ENCODE measurements at places on chromosomes 7 and 10.
A peak's percentile ranks its signal among the peaks of the same experiment; 100 is the strongest.

DNA sequence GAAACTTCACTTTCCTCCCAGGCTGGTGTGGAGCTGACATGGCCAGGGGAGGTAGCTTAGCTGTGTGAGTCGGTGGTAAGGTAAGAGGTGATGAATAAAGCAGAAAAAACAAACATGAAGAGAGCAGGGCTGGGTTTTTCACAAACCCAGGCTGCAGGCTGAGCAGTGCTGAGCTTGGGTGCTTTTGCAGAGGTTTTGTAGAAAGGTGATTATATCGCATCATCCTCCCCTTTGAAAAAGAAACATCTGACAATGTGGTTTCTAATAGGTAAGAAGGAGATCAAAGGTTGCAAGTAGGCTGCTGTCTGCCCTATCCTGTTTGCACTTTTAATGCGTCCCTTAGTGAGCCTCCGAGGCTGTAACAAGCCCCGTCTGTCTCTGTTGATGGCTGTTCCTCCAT lies 69.6 kb upstream of the GRM8 start:
- no peak for DNase-seq

- no peak for DNase-seq
Measured at GRCh38 chr10:102962951-102963755, 45.1 kb downstream of the CNNM2 start.

DNA sequence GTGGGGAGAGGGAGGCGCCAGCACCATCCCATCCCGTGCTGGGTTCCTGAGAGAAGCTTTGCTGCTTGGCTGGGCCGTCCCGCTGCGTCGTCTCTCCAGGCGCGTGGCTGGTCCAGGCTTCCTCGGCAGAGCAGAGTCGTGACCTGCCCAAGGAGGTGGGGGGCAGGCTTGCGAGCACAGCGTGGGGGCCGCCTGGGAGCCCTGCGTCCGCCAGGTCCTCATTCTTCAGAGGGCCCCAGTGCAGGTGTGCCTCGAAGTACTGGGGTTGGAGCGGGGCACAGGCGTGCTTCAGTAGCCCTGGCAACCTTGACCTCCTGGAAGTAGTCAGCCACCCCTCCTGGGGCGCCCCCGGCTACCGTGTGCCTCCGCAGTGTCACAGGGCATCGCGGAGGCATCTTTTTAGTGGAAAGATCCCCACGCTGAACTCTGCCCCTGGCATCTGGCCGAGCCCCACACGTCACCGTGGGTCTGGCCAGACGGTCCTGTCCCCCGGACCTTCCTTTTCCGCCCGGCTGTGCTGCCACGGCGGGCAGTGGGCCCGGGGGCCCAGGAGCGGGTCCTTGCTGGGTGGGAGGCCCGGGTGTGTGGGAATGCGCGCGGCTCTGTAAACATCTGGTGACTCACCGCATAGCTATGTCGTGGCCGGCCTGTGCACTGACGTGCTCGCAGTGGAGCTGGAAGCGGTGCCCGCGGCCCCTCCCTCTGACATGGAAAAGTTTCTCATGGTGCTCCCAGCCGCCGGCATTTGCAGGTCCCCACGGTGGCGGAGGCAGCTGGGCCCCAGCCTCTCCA lies 6.4 kb downstream of the MAFK start:
- peak; percentile 95 for DNase-seq

DNA sequence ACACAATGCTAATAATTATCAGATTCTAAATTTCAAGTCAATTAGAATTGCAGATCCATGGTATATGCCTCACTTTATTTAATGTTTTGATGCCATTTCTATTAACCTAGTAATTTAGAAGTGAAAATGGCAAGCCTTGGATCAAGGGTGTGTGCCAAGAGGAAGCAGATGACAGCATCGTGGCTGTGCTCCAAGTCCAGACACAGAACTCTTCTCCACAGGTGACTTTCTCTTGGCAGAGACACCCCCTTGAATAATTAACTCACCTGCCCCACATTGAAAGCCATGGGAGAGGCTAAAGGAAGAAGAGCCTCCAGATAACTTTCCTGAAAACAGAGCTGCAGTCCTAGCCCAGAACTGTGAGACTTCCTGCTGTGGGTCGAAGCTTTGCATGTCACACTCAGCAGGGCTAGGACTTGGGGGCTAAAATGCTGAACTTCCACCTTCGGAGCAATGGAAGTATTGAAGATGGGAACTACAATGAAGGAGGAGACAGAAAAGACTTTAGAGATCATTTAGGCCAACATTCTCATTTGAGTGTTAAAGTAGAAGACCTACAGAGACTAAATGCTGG lies 996 bp upstream of the C10orf90 start:
- DNase-seq, result no peak

DNA sequence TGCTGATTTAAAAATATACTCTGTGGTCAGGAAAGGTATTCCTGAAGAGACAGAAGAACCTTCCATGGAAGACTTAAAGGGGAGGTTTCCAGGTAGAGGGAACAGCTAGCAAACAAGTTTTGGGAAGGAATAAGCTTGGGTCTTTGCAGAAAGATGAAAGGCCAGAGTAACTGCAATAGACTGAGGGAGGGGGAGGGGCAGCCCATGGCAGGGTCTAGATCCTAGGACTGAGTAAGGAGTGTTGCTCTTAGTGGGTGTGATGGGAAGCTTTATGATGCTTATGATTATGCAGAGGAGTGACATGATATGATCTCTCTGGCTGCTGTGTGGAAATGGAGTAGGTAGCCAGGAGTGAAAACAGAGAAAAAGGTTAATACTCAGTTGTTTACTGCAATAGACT lies 90.0 kb upstream of the FEZF1 start:
- DNase-seq, result no peak

- no peak for DNase-seq
Measured at GRCh38 chr10:24841530-24841929, 110.9 kb downstream of the PRTFDC1 start.

- no peak for DNase-seq
Measured at GRCh38 chr10:96299383-96299782, 4.9 kb upstream of the DNTT start.

DNA sequence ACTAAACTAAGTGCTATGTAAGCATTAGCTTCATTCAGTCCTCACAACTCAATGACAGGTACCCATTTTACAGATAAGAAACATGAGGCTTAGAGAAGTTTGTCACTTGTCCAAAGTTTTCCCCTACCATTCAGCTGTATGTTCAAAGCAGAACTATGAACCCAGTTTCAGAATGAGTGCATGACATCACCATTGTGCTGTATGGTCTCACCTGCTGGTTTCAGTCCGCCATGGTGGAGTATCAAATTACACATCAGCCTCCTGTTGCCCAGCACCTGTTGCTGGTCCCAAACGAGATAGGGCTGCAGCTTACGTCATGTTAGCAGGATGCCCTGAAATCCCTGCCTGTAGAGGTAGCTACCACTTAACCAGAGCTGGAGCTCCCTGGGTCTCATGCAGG lies 95.0 kb downstream of the DYNC1I1 start:
- no peak for DNase-seq

DNA sequence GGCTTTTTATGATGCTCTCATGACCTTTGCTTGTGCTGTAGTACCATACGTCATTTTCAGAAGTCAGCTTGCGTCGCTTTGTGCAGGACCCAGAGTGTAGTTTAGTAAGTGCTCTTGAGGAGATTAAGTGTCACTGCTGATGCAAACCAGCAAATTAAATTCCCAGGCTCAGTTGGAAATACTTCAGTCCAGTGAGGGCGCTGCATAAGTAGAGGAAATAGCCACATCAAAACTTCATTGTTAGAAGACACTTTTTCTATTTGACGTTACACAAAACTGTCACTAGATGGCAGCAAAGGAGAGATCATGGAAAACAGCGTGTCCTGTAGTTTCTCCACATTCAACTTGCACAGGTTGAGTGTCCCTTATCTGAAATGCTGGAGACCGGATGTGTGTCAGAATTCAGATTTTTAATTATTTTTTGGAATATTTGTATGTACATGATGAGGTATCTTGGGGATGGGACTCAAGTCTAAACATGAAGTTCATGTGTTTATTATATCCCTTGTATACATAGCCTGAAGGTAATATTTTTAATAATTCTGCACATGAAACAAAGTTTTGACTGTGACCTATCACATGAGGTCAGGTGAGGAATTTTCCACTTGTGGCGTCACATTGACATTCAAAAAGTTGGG lies 7.9 kb downstream of the ZNF22 start:
- DNase-seq, result peak; percentile 2

GRCh38 chr7:36642414-36642813 lies 81.9 kb downstream of the AOAH start:
- DNase-seq, result no peak

DNA sequence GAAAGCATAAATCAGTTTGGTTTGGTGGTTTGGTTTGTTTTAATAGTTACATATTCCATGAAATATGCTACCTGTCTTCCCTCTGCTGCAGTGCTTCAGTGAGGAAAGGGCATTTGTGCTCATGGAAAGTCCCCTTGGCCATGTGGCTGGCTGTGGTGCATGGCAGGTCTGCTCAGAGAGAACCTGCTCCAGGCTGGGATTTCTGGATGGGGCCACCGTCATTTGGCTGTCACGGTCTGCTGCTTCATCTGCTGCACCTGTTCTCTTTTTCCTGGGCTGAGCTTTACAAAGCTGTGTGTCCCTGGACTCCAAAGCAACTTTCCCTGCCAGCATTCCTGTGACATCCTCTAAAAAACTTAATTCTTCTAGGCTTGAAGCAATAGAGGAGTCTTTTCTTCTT lies 8.9 kb downstream of the CDK14 start:
- DNase-seq, result no peak

DNA sequence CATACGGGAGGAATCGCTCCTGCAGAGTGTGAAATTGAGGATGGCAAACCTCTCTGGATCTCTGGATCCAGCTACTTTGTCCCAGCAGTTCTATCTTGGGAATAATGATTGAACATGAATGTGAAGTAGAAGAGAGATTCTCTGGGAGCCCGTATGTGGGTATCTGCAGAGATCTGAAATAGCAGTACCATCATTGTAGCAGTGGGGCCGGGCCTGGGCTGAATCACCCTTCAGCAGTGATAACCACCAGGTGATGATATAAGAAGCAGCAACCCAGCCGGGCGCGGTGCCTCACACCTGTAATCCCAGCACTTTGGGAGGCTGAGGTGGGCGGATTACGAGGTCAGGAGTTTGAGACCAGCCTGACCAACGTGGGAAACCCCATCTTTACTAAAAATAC lies 51.9 kb downstream of the SKIDA1 start:
- DNase-seq, result no peak

DNA sequence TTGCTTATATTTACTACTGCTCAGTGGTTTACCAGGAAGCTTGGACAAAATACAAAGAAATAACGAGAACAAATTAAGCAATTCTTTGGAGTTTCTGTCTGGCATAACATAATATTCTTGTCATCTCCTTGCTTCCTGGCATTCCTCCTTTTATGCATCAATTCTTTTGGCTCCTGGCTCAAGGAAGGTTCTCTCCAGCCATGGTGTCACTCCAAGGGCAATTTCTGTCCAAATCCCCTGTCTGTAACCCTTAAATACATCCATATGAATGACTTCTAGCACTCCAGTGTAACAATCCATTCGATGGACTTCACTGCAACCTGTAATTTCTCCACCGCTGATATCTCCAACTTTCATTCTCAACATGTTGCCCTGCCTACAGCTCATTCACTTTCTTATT lies 617.7 kb upstream of the ANKRD30A start:
- no peak for DNase-seq

- DNase-seq, result peak; percentile 20
Measured at GRCh38 chr7:1843271-1843861, 173.3 kb downstream of the ELFN1 start.

GRCh38 chr10:77675347-77675746 lies 37.7 kb upstream of the KCNMA1 start:
- no peak for DNase-seq

- no peak for DNase-seq
Measured at GRCh38 chr7:118214833-118215182, 9.7 kb upstream of the ANKRD7 start.

DNA sequence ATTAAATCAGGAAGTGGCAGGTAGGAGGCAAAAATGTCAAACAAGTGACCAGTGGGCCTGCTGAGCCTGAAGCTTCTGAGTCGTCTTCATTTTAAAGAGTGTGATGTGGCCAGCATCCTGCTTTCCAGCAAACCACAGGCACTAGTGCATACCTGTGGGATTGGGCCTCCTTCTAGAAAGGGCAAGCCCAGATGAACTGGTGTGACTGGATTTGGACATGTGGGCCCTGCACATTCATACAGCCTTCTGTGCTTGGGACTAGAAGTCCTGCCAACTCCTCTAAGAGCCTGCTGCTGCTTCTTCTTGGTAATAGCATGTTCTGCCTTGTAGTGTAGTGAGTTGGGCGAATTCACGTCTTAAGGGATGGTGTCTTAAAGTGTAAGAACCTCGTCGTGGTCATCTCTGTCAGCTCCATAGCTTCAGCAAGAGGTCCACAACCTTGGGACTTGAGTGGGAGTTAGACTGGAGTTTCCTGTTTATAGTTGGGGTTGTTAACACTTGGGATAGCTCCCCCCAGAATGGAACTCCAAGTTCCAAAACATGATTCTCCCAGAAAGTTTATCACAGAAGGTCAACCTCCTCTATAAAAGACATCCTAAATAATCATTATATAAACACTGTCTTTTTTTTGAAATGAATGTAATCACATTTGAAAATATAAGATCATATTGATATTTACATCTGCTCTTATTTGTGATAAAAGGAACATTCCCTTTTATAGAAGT lies 11.2 kb downstream of the BMPER start:
- DNase-seq, result no peak

- DNase-seq, result no peak
Measured at GRCh38 chr10:125392154-125392553, 231.8 kb upstream of the CTBP2 start.

- DNase-seq, result no peak
Measured at GRCh38 chr10:21272643-21273399, 252.7 kb downstream of the SKIDA1 start.

GRCh38 chr10:83952314-83952713 lies 187.0 kb upstream of the GHITM start:
- no peak for DNase-seq

- DNase-seq, result no peak
Measured at GRCh38 chr10:52276986-52277385, 37.1 kb upstream of the DKK1 start.

DNA sequence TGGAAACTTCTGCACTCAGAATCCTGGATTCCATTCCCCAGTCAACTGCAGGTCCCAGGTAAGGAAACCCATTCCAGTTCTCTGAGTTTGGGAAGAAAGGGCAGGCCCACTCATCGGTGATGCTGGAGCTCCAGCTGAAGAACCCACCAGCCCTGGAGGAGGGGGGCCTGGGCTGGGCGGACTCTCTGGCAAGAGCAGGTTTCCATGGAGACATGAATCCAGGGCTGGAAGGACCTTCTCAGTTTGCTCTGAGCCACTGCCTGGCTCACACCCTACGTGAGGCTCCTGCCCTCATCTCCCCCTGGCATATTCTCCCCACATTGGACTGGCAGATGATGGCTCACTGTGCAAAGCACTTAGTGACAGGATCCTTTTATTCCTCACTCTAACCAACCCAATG lies 73.3 kb upstream of the CPXM2 start:
- DNase-seq, result no peak

DNA sequence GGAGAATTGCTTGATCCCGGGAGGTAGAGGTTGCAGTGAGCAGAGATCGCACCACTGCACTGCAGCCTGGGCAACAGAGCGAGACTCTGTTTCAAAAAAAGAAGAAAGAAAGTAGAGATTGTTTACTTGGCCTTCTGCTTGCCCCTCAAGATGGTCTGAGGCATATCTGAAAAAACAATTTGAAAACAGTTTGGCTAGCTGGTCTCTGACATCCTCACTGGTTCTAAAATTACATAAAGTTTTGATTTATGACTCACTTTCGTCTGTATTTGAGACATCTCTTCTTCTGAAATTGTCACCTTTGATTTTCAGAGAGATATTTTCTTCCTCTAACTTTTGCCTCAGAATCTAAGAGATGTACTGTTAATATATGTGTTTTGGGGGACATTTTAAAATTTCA lies 49.6 kb upstream of the HELLS start:
- DNase-seq, result no peak
